ENCODE measurements at places on chromosomes 1 and 21.

GRCh38 chr1:73310797-73311381, 887.1 kb downstream of the LRRIQ3 start:
- no peak for DNase-seq

DNA sequence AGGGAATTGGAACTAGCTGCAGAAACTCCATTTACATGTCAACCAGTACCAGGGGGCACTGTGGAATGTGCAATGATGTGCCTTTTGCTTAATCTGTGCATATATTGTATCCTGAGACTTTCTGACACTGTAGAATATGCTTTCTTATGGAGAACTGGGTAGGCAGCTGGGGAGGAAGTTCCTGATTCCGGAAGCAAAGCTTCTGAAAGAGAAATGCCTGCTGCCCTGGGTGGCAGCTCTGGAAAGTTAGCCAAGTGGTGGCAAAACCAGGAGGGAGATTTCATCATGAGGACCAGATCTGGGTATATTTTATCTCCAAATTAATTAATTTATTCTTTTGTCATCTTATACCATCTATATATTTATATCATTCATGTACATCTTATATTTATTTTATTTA, 116.7 kb downstream of the XCL2 start:
- no peak for DNase-seq

DNA sequence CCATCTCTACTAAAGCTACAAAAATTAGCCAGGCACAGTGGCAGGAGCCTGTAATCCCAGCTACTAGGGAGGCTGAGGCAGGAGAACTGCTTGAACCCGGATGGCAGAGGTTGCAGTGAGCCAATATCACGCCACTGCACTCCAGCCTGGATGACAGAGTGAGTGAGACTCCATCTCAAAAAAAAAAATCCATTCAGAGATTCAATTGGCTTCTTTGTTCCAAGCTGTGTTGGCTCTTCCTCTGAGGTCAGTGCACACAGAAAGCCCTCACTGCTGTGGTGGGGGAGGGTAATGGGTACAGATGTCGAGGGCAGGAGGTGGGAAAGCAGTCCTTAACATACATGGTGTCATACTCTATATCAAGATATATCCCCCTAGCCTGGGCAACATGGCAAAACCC, 14.7 kb downstream of the TIE1 start:
- no peak for DNase-seq

GRCh38 chr1:109640285-109640865, 15.5 kb upstream of the GSTM4 start:
- DNase-seq, result no peak

DNA sequence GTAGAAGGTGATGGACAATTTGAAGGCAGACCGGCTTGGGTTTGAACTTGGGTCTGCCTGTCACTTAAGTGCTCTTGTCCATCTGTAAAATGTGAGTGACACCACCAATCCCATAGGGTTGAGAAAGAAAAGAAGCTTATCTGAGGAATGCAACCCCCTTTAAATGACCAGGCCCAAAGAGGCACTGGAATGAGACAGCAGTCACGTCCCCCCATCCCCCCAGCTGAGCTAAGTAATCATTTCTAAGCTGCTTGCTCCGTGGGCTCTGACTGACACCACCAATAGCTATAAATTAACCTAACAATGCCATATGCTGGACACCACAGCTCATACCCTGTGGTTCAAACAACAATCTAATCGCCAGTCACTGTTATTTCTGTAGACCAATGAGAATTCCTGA, 15.1 kb downstream of the LCA5L start:
- no peak for DNase-seq

DNA sequence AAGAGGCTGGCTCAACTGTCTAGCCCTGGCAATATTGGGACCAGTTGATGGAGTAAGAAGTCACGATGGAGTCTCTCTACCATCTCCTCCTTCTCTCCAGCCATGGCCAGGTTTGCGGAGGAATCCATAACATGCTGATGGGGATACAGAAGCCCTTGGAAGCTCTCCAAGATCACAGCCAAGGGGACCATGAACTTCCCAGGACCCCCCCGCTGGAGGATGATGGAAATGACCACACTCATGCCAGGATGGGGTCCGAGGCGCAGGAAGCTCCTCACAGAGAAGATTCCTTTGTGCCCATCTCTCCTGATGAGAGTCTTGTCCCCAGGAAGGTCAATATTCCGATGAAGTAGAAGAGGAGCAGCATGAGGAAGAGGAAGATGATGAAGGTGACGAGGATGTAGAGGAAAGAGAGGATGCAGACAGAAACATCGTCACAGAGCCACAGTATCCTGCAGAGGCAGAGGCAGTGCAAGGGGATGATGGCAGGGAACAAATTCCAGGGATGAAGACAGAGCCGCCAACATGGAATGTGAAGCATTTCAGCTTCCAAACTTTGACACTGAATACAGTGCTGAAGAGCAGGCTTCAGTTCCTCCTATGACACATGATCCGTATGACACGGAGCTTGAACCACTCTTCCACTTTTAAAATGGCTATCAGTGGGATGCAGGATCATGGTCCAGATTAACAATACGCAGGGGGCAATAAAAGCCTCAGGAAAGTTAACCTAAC, 57.9 kb upstream of the EDN2 start:
- no peak for DNase-seq

- peak; percentile 90 for DNase-seq
These were observed 7.4 kb downstream of the MED8 start for GRCh38 chr1:43382027-43382779.

Data from DMS79 (cell line).